ENCODE measurements at places on chromosomes 3 and 15.

DNA sequence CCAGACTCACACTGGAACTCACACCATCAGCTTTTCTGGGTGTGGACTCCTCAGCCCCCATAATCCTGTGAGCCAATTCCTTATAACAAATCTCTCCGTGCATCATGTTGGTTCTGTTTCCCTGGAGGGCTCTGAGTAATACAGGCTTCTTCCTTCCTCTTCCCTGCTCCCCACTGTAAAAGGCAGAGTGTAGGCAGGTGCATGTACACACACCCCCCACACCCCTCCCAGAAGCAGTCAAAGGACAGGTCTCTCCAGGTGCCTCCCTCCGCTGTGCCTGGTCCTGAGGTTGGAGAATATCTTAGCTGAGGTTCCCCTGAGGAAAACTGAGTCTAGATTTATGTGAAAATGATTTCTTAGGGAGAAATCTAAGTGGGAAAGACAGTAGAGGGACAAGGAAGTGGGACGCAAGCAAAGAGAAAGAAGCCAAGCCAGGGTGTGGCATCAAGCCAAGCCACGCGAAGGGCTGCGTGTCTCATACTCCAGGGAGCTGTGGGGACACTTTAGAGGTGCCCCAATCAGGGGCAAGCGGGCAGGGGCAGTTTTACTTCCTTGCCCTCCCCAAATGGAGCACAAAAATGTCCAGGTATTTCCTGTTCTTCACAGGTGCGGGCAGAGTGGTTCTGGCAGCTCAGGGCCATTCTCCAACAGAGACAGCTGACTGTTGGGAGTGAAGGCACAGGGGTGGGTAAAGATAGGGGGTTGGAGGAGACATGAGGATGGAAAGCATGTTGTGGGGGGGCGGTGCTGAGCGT is 86.6 kb downstream of the HMG20A start:
- no peak for DNase-seq

DNA sequence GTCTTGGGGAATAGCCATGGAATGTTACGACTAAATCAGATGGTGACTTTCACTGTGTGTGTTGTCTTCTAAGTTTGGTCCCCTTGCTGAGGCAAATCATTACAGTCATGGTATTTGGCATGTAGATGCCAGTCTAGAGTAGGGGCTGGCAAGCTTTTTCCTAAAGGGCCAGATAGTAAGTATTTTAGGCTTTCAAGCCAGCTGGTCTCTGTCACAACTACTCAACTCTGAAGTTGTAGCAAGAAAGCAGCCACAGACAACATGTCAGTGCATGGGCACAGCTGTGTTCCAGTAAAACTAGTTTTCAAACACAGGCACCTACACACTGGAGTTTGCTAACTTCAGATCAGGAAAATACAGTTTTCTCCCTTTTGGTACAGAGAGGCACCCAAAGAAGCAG is 39.3 kb downstream of the CCR3 start:
- no peak for DNase-seq

DNA sequence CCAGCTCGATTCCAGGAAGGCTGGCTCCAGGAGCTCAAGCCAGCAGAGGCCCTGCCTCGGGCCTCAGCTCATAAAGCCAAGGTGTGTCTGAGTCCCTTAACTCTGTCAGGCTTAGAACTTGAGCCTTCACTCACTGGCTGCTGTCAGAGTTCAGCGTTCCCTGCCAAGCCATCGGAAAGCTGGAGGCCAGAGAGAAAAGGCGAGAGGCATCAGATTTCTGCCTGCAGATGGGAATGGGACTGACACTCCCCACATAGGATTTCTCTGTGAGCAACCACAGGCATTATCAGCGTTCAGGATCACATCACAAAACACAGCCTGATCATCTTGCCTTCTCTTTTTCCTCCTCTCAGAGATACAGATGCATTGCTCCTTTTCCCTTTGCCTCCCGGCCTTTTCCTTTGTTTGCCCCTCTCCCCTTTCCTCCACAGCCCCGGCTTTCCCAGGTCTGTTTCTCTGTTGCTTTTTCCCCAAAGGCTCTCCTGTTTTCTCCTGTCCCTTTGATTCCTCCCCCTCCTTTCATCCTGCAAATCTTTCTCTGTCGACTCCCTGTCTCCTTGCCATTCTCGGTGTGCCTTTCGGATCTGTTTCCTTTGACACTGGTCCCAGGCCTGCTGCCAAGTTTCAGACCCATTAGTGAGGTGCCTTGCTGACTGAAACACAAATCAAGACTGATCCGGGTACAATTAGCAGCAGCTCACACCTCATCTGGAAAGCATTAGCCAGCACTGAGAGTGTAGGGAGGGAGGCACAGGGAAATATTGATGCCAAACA is 44.5 kb upstream of the BOC start:
- no peak for DNase-seq

DNA sequence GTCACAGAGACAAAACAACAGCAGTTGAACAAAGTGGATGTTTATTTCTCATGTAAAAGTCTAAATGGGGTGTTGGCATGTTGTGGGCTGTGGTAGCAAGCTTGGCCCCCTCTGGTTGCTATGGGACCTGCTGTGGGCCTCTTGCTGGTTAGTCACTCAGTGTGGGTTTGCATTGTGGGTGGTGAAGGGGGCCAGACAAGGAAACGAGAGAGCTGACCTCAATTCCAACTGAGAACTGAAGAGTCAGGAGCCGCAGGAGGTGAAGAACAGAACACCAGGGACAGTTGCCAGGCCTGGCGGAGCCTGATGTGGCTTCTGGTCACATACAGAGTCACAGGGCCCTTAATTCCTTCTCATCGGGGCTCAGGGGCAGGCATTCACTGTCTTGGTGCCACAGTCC is 1.9 kb upstream of the ADPGK start:
- DNase-seq: no peak

DNA sequence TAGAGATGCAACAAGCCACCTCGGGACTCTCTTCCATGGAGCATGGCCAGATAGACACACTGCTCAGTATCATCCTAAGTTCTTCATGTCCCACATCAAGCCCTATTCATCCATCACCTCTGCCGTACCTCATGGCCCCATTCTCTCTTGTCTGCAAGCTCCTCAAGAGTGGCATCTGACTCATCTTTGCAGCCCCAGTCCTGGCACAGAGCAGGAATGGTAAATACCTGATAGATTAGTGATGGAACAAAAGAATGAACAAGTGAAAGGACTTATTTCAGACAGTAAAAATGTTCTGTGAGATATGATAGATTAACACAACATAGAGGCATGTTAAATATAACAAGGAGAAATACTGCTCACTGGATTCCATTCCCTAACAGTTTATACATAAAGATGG is 176.4 kb downstream of the ISL2 start:
- DNase-seq: no peak

DNA sequence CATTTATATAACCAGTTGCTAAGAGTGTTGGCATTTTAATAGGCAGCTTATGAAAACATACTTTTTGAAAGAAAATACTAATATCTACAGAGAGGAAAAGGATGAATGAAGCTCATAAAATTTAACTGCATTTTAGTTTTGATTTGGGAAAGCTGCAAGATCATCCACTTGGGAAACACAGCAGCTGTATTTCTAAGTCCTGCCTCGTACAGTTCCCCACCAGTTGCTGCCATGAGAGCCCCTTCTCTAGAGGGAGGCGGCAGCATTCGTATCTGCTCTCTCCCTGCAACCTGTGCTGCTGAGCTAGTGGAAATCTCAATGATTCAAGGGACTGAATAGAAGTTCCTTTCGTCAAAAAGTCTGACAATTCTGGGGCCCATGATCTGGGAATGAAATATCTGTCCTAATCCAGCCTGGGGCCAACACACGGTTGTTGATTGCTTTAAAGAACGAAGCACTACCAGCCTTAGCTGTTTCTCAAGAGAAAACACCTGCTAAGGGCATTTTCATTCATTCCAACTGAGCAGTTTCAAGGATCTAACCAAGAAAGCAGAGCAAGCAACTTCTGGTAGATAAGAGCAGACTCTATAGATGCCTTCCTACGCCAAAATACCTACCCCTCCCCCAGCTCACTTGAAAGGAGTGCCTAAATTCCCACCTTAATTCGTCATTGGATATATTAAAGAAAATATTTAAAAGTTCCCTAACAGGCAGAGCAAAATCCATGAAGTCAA is 223.7 kb downstream of the MAGI1 start:
- no peak for DNase-seq

DNA sequence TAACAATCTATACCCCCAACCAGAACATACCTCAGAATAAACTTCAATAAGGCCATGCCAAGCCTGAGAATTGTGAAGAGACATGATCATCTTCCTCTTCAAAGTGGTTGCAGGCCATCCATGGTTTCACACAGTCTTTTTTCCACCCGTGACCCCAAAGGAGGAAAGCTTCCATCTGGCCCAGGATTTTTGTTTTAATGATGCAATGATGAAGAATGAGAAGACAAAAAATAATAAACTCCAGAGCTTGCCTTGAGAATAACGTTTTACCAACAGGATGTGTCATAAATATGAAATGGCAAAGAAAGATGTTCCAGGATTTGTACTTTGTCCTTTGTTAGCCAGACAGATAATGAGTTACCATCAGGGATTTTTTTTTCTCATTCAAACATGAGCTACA is 201.9 kb downstream of the WNT5A start:
- DNase-seq: no peak

- no peak for DNase-seq
These were observed 109.7 kb upstream of the GOLIM4 start for GRCh38 chr3:168205451-168205850.

GRCh38 chr15:47383102-47383501 is 334.2 kb upstream of the SEMA6D start:
- DNase-seq: no peak

DNA sequence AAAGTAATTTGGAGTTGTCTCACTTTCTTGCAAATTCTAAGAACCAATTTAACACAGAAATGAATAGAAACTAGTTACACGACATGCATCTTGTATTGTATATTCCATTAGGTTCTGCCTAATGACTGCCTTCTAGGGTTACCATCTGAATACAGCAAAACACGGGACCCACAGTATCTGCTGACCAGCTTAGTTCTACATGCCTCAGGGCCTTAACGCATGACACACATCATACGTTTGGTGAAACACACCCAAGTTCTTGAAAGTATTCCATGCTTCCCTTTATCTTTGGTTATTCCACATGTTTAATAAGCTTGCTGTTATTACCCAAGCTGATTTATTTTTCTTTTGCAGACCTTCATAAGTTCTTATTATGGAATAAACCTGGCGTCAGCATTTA is 27.9 kb downstream of the APH1B start:
- no peak for DNase-seq

GRCh38 chr15:45654749-45655148 is 19.9 kb downstream of the SQOR start:
- no peak for DNase-seq

GRCh38 chr15:42272939-42273899 is at the start of the genes GANC and TMEM87A:
Gene GANC (plus strand): TSS chr15:42273201. CDS start chr15:42274482, 1,281 bp downstream.
Gene TMEM87A (minus strand): TSS chr15:42273433. CDS start chr15:42273398, 35 bp downstream.
- peak; percentile 91 for DNase-seq

GRCh38 chr3:59303452-59303851 is 253.6 kb upstream of the CFAP20DC start:
- DNase-seq: no peak

Measured in NCI-H1930 (cell line).